ENCODE measurements at places on chromosomes 7 and 10.

GRCh38 chr7:40983111-40983510 is 719.8 kb downstream of the INHBA start:
- DNase-seq, result no peak

DNA sequence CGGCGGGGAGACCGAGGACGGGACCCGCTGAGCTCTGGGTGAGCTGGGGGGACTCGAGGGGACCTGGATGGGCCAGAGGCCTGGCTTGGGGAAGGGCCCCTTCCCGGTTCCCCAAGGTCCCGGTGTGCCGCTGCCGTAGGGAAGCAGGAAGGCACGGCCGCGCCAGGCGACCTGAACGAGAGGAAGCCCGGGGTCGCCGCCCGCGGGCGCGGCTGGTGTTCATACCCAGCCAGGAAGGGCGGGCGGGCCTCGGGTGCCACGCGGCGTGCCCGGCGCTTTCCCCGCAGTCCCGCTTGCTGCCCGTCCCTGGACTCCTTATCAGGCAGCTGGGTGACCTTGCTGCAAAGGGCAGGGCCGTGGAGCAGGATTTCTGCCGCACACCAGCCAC is 38.0 kb downstream of the ZNF777 start:
- DNase-seq, result peak; percentile 23

DNA sequence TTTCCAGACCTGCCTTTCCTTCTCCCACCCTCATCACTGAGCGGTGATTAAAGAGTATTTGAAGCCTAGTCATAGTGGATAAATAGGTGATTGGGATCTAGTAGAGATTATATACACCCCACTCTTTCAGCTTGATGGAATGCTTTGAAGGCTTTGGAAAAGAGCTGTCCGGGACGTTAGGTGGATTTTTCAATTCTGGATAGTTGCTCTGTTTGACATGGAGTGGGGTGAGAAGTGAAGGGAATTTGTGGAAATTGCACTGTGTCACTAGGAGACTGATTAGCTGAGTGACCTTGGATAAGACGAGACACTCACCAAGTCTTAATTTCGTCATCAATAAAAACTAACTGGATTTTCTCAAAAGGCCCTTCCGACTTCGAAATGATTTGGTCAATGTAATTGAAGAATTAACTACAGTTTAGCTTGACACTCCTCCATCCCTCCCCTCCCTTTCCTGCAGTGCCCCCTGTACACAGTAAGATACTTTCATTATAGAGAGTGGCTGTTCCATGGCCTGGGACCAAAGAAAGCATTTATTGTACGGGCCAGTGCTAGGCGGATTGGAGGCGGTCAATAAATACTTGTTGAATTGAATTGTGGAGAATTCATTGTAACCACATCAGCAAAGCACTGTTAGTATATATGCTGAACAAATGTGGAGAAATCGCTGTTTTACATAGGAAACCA is 962 bp downstream of the ZKSCAN1 start:
- DNase-seq, result no peak

- DNase-seq, result no peak
Measured at GRCh38 chr10:44975431-44976331, 2.9 kb downstream of the DEPP1 start.

- DNase-seq, result no peak
Measured at GRCh38 chr7:108592646-108593201, 23.1 kb downstream of the DNAJB9 start.

- peak; percentile 45 for DNase-seq
Measured at GRCh38 chr7:1664711-1665548, 5.1 kb upstream of the ELFN1 start.

DNA sequence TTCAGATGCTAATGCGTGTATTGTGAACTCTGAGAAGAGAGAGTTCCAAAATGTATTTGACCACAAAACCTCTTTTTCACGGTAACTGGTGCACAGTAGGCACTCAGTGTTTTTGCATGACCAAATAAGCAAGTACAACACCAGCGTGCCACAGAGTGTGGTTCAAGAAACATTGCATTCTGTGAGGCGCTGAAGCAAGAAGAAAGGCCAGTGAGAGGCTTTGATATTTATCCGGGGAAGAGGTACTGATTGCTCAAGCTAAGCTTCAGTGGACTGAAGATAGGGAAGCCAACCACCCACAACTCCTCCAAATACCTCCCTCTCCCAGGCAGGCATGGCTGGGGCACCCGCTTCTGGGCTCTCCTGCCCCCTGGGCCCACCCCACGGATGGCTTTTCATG is 611.2 kb downstream of the SDK1 start:
- DNase-seq, result no peak

DNA sequence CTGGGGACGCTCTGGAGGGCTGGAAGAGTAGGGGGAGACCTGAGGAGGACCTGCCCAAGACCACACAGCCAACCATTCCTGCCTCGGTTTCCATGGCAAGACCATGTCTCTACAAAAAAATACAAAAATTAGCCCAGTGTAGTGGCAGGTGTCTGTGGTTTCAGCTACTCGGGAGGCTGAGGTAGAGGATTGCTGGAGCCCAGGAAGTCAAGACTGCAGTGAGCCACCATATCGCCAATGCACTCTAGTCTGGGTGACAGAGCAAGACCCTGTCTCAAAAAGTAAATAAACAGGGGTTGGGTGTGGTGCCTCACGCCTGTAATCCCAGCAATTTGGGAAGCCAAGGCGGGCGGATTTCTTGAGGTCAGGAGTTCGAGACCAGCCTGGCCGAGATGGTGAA is 48.7 kb downstream of the CLIP2 start:
- no peak for DNase-seq

GRCh38 chr10:61271127-61271780 is 181.9 kb downstream of the TMEM26 start:
- DNase-seq, result no peak

DNA sequence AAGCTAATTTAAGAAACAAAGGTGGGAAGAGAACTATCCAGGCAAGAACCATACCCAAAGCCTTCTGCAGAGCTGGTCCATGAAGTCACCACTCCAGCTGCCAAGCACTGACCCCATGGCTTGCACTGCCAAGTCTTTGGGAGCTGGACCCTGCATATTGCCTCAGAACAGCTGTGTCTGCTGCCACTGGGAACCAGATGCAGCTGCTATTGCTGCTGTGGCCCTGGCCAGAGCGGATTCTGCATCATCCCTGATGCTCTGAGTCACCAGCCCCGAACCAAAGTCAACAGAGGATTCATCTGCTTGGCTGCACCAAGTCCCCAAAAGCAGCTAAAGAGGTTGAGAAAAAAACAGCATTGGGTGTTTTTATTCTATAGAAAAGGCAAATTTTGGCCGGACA is 39.2 kb upstream of the GSAP start:
- DNase-seq, result no peak

- no peak for DNase-seq
Measured at GRCh38 chr7:117323305-117323850, 520 bp upstream of the WNT2 start.

GRCh38 chr7:43577485-43577951 is 5.4 kb upstream of the STK17A start:
- no peak for DNase-seq

GRCh38 chr10:106980495-106981451 is 183.7 kb downstream of the SORCS1 start:
- DNase-seq, result no peak

GRCh38 chr10:5887029-5887428 is 2.7 kb downstream of the ANKRD16 start:
- DNase-seq, result no peak

DNA sequence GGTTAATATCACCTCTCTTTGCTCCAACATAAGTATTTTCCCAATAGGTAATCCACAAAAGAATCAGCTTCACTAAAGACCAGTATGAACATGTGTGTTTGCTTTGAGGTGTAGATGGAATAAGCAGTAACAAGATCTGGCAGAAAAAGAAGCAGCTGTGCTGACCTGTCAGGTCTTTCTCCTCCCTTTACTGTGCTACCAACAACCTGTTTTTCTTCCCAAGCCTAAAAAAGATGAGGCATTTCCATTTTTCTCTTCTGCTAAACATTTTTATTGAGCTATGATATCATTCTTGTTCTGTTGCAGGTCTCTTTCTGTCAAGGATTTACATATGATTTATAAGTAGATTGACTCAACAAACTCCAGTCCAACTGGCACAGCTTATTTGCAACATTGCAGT is 315.2 kb upstream of the GLI3 start:
- DNase-seq, result no peak

GRCh38 chr7:151717415-151717814 is 159.5 kb downstream of the PRKAG2 start:
- DNase-seq, result no peak

DNA sequence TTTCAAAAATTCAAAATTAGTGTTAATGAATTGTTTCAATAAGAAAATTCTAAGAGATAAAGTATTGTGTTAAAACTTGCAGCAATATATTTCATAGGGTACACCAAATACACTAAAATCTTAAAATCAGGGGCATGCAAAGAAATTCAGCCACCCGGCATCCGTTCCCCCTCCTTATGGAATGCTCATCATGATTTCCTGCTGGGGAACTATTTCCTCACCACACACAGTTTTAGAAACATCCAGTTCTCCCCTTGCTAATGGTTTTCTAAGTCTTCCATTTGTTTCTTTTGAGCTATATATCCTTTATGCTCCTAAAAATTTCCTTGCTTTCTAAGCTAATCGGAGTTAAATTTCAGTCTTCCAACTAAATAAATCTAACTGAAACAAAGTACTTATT is 60.7 kb downstream of the CHCHD3 start:
- no peak for DNase-seq

- peak; percentile 59 for DNase-seq
Measured at GRCh38 chr10:12448729-12449391, 99.5 kb downstream of the CAMK1D start.

GRCh38 chr7:139845443-139845805 is 16.4 kb downstream of the TBXAS1 start:
- no peak for DNase-seq

DNA sequence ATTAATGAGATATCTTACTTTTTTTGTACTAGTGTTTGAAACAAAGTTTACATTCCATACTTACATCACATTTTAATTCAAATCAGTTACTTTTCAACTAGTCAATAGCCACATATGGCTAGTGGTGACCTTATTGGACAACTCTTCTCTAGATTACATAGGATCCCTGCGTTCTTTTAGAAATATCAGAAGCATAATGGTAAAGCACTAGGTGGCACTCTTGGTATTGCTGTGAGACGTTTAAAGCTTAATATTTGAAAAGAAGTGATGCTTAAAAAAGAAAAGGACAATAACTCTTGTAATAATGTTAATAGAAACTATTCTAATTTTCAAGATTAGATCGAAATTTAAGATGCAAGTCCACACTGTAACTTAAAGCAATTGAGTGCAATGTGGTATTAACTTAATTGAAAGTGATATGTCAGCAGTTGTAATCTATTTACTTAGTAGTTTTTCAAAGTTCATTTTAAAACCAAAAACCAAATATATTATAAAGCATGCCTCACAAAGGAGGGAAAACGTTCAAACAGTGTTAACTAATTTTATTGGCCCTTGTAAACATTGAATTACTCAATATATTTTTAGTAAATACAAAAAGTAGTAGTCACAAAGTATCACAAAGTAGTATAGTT is 339.1 kb downstream of the ATRNL1 start:
- DNase-seq, result no peak

DNA sequence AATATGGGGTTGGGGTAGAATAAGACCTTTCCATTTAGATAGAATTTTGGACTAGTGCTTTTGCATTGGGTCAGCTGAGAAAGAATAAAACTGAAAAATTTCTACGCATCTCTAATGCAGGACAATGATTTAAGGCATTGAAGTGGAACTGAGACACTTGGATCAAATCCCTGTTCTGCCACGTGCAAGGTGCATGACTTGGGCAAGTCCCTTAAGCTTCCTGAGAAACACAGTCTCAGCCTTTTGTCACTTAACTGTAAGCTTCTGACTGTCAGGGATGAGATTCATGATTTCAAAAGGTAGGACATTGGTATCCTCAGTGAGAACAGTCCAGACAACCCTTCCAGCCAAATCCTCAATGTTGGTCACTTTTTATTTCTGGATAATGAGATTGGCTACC is 59.2 kb downstream of the ENTPD1 start:
- no peak for DNase-seq

- DNase-seq, result no peak
Measured at GRCh38 chr7:30281791-30282190, 2.6 kb upstream of the ZNRF2 start.

DNA sequence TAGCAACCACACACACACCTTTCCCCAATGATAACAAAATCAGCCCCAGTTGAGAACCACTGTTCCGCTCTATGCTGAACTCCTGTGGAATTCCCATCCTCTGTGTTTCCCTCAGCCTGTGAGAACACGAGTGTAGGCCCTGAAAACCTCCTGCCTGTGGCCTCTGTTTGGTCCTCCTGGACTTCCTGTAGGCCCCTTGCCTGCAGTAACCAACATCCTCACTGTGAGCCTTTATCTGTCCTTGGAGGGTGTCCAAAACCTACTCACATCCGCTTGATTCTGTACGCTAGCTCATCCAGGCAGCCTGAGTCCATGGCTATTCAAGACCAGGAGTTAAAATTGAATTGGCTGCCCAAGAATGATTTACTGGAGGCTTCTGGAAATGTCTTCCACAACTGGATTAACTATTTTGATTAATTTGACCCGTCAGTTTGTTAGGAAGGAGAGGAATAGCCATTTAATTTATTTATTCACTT is 149.8 kb downstream of the AKR1D1 start:
- no peak for DNase-seq

DNA sequence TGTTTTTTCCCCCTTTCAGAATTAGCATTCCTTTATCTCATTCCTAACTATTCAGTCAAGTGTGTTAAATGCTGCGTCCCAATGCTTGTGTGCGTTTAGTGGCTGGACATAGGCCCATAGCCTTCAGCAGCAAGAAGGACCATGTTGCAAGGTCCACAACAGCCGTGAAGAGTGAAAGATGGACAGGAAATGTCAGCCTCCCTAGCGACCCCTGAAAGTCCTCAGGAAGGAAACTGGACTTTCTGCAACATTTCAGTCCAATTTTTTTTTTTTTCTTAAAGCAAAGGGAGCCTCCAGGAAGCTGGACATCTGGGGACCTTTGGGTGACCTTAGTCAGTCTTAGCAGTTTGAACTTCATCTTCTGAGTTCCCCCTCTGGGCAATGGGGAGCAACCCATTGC is 550.7 kb upstream of the MGMT start:
- no peak for DNase-seq

DNA sequence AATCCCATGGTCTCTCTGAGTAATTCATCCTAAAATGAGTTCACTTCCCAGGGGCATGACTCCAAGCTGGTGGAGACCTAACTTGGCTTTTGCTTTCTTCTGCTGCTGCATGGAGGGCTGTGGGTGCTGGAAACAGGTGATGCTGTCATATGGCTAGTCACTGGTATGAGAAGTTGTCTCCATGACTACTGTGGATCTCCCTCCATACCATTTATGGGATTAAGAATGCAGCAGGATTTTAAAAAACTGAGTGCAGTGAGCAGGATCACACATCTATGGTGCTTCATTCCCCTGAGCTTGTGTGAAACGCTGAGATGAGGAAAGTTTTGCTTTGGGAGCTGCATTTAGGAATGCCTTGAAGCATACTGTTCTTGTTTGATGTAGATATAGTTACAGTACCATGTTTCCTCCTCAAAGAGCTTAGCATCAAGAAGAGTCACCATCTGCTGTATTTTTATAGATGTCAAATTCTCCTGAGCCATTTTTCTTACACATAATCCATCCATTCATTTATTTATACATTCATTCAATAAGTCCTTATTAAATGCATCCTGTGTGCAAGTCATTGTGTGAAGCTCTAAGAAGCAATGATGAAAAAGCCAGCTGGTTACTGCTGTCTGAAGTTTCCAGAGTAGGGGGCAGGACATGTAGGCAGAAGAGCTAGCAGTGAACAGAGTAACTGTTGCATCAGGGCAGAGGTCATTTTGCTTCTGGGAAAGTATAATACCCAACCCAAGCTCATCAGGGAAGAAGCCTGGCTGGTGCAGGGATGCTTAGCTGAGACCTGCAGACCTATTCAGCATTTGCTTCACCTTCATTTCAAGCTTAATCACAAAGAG is 534.8 kb downstream of the AUTS2 start:
- DNase-seq, result no peak

GRCh38 chr7:42527004-42527403 is 290.0 kb upstream of the GLI3 start:
- no peak for DNase-seq
